ENCODE measurements at places on chromosomes 11 and 22.

DNA sequence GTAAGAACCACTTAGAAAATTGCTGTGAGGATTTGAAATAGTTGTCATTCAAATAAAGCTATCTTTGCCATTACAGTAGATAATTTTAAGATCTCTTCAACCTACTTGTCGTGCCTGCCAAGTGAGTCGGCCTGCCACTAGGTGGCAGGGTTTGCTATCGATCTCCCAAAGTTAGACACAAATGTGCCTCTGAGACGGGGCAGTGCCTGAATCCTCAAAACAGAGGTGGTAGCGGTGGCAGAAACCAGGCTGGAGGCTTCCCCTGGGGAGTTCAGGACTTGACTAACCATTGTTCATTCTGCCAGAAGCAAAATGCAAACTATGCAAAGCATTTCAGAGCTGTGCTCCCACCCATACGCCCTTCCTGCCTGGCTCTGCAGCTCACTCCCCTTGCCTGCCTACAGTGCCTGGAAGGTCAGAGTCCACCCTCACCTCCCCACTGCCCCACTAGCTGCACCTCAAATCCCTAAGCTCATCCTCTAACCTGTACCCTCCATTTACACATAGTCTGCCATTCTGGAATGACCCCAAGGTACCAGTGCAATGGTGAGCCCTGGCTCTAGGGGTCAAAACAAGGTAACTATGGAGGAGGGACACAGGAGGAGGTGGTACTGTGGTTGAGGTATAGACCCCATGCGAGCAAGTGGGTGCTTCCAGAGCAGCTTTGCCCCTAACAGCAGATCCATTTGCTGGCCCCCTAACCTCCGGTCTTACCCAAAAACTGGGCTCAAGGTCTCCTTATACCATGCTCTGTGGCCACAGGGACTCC is 82.1 kb downstream of the C11orf58 start:
- peak; percentile 80 for DNase-seq

- no peak for DNase-seq
Observed at GRCh38 chr22:41178425-41178975, 26.6 kb upstream of the L3MBTL2 start.

DNA sequence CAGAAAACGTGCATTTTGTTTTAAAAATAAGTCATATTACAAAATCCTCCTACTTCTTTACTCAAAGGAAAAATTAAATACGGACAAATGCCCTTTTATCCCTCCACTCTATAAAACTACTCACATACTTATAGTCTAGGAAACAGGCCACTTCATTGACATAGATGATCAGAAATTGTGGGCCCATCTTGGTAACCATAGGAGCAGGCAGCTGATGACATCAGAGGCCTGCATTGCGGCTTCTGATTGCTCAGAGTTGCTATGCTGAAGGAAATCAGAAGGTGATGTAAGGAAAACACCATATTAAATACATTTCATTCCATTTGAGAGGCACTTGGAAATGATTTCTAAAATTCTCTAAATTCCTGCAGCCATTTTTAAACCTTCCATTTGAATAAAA is 27.0 kb downstream of the FAM76B start:
- peak; percentile 5 for DNase-seq

- no peak for DNase-seq
Observed at GRCh38 chr11:121749691-121750090, 296.9 kb upstream of the SORL1-AS1 start.

- no peak for DNase-seq
Observed at GRCh38 chr22:20980523-20980922, 1.6 kb upstream of the LZTR1 start.

- DNase-seq = peak; percentile 74
Observed at GRCh38 chr11:85595285-85595884, 31.8 kb downstream of the DLG2 start.

- peak; percentile 68 for DNase-seq
Observed at GRCh38 chr22:49979587-49980264, 19.2 kb downstream of the PIM3 start.

GRCh38 chr11:130278151-130278550 is 36.6 kb downstream of the ZBTB44 start:
- no peak for DNase-seq

GRCh38 chr22:16915701-16916100 is 90.5 kb upstream of the XKR3 start:
- no peak for DNase-seq

GRCh38 chr11:88666364-88666763 is 328.8 kb upstream of the CTSC start:
- no peak for DNase-seq

DNA sequence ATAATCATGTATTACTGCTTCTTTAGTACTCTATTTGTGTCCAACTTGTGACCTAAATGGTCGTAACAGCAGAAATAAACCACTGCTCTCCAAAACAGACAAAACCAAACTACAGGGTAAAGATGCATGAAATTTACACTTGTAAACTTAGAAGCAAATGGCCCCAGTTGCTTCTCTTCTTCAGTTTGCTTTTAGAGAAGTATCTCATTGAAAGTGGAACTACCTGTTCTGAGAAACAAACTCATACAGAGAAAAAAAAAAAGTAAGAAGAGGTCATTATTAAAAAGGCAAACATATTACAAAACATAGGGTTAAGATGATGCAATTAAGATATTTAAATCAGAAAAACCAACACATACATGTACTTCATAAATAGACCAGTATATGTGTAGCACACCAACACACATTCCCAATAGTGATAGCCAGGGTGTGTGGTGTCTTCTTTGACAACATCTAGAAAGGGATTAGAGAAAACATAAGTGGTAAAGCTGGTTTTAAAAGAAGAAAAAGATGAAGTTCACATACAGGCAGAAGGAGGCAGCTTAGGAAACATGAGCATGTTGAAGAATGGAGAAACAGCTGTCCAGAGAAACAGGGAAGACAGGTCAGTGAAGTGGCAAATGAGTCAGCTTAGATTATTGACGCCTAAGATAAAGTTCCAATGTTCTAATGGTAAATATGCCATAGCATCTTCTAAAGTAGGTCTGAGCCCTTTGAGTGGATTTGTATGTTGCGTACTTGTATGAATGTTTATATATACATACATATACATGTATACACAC is 844.7 kb upstream of the CCDC90B start:
- DNase-seq = peak; percentile 2

DNA sequence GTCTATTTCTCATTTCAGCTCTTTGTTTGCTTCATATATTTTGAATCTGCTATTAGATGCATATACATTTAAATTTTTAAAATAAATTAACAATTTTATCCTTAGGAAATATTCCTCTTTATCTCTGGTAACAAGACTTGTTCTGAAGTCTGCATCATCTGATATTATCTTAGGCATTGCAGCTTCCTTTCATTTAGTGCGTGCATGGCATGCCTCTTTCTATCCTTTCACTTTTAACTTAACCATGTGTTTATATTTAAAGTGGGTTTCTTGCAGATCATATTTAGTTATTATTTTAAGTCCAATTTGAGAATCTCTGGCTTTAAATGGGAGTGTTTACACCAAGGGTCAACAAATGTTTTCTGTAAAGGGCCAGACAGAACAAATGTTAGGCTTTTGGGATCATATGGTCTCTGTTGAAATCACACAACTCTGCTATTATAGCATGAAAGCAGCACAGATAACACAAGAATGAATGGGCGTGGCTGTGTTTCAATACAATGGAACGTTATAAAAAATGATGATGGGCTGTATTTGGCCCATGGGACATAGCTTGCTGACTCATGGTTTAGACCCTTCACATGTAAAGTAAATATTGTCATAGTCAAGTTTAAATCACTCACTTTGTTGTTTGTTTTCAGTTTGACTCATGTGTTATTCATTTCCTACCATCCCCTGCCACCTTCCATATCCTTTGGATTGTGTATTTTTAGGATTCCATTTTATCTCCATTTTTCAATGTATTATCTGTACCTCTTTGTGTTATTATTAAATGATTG is 83.9 kb upstream of the SNX19 start:
- peak; percentile 86 for DNase-seq

- DNase-seq = peak; percentile 50
Observed at GRCh38 chr22:45777046-45777851, 105.6 kb downstream of the ATXN10 start.

GRCh38 chr22:25182131-25183110 is 17.2 kb upstream of the CRYBB3 start:
- DNase-seq = no peak

DNA sequence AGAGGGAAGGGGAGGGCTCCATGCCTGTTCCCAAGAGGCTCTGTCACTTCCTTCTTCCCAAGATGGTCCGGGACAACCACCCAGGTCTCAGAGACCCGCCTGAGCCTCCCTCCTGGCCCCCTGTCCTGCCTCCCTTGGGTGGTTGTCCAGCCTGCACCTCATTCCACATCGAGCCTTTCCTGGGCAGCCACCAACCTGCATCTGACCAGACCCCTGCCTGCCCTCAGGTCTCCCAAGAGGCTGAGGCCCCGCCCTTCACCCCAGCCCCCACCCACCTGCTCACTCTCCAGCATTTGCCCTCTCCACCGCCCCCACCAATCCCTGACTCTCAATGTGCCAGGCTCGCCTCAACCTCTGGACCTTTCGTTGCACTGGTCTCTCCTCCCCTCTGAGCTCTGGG is 97.5 kb upstream of the LMO1 start:
- no peak for DNase-seq

DNA sequence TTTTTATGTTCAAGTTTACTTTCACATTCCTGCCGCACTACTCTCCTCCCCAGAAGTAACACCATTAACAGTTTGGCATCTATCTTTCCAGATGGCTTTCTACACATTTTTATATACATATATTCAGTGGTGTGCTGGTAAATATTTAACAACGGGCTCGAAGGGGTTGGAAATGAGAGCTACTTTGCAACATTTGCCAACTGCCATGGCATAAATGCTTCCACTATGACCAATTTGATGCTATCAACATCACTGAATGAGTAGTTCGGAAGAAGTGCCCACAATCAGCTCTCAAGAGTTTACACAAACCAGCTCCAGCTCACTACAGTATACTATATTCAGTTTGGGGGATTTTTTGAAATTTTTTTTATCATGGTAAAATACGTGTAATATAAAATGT is 55.2 kb downstream of the RELT start:
- DNase-seq = no peak

GRCh38 chr11:112719736-112720525 is 241.3 kb upstream of the NCAM1 start:
- DNase-seq = no peak

DNA sequence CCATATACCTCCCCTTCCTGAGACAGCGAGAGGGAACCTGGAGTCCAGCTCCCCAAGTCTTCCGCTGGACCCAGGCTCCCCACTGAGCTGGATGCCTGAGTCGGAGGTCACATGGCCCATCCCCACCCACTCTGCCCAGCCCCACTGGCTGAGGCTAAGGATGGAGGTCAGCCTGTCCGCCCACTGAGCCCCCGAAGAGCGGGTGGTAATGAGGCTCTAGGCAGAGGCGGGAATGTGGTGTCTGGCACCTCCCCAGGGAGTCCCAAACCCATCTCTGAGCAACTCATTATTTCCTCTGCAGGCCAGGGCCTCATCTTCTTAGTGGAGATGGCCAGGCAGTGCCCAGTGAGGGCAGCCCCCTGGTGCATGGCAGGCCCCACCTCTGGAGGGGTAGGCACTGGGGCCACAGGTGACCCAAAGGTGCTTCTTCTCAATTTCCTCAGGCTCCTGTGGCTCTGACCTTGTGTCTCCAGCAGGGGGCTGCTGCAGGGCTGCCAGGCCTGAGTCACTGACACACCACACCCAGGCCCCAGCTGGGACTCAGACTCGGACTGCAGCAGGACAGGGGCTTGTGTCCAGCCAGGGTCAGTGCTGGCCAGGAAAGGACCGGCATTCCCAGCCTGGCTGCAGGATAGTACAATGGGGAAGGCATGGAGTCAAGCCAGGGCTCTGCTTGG is 10.2 kb upstream of the PDE2A start:
- peak; percentile 64 for DNase-seq

DNA sequence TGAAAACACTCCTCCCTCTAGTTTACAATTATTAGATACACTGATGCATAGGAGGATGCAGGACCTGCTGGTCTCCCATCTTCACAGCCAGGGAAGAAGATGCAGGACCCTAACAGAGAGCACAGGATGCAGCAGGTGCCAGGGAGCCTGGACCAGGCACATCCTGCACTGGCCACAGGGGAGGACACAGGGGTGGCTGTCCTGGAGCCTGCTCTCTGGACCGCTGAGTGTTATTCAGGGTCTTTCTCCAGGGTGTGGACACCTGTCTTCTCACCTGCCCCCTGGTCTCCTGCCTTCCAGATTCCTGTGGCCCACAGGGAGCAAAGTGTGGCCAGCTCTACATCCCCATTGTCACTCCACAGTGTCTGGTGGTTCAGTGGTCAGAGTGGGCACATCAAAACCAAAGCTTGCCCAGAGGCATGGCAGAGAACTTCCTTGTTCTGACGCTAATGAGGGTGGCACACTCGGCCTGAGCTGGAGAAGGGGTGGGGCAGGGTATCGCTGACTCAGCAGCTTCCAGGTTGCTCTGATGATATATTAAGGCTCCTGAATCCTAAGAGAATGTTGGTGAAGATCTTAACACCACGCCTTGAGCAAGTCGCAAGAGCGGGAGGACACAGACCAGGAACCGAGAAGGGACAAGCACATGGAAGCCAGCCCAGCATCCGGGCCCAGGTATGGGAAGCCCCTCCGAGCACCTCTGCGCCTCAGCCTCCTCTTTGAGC is at the start of gene APOBEC3A:
TSS of gene APOBEC3A (plus strand) at position 564 of the 725 bp plus-strand sequence. CDS start at position 647, 83 bp downstream.
- no peak for DNase-seq

- no peak for DNase-seq
Observed at GRCh38 chr11:93589347-93589746, 46.2 kb upstream of the SMCO4 start.

- no peak for DNase-seq
Observed at GRCh38 chr11:119363081-119363850, 16.8 kb upstream of the MFRP start.

DNA sequence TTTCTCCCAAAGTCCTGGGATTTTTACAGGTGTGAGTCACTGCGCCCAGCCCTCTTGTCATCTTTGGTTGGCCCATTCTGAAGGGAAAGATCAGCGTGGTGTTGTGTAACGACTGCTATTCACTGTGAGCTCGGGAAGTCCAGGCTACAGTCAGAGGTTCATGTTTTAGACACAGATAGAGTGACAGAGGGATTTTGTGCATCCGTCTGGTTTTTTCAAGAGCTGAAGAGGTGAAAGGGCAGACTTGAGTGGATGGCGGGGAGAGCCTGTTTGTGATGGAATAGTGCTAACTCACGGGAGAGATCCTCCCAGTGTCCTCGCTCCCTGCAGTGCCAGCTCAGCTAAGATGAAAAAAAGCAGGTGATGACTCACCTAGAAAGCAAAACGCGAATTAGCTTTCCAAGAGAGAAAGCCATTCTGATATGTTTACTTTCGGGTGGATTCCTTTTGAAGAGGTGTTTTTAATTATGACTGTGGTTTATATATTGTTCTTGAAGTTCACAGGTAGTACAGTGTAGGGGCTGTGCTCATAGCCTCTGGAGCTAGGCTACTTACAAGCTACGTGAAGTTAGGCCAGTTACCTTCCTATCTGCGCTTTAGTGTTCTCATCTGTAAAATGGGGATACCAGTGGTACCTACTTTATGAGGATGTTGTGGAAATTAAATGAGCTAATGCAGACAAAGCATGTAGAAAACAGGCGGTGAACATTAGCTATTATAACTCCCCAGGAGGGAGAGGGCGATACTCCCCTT is 67.2 kb downstream of the C11orf91 start:
- peak; percentile 80 for DNase-seq

- DNase-seq = no peak
Observed at GRCh38 chr11:72347691-72348090, 86.6 kb downstream of the CLPB start.

GRCh38 chr22:45869340-45869847 is 107.6 kb downstream of the WNT7B start:
- DNase-seq = no peak

All from choroid plexus epithelial cell (primary cell).